ENCODE measurements at places on chromosomes 4 and X. TPM values are rescaled to one million over a fixed set of nuclear protein-coding genes. Genes with fewer than 3 reads are reported as not detected.

DOK7 gene
- total RNA-seq: not detected

MRPL1 gene
- total RNA-seq: 14.8 TPM

GC gene
- total RNA-seq: not detected

LRIT3 gene
- not detected for total RNA-seq

NSUN7 gene
- 0.14 TPM for total RNA-seq

PSAPL1 gene
- not detected for total RNA-seq

SHROOM3 gene
- total RNA-seq: not detected

AMOT gene
- 1.3 TPM for total RNA-seq

GASK1B gene
- not detected for total RNA-seq

STBD1 gene
- not detected for total RNA-seq

GLRA2 gene
- total RNA-seq: not detected

TMPRSS11B gene
- total RNA-seq: not detected

DNA sequence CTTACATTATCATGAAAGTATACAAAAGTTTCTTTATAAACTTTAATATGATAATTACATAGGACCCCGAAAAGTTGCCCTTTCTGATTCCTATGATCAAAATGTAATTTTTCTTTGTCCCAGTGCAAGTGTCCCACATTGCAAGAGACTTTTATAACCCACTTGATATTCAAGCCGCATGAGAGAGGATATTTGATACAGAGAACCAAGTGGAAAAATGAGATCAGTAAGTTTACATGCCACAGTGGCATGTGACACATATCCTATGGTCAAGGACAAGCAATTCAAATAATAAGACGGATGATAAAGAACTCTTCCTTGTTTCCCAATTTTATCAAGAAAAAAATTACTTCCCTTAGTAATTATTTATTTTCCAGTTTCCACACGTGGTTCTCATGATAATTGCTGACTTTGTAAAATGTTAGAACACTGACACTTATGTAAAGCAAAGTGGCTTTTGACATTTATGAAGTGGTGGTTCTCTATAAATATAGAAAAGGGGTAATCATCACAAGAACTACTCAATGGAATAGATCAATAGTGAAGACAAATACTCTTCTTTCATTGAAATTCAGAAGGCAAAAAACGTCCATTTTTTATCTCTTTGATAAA lies 273.7 kb upstream of the NOCT start:
- no peak for DNase-seq

DNA sequence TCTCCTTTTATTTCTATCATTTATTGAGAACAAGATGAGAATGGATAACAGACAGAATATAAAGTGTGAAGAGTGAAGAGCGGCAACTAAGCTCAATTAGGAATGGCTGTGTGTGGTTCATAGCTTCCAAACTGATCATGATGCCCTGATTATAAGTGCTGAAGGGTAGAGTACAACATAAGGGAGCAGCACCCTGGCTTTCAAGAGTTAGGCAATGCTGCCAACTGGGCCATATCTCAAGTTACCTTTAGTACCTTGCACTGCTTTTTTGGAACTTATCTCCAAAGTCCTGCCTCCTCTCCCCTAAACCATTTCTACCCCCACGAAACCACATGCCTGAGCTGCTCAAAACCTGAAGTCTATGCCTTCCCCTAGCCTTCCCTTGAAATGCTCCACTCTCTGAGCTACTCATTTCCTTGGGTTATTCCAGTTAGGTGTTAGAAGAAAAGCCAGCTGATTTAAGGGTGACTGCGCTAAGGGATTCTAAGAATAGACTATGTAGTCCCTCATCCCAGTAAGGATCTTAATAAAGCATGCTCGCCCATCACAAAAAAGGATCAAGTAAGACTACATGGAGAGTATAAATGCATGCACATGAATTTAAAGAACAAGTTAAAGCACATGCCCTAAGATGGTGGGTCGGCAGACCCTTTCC lies 29.6 kb downstream of the MED14 start:
- DNase-seq: no peak

DNA sequence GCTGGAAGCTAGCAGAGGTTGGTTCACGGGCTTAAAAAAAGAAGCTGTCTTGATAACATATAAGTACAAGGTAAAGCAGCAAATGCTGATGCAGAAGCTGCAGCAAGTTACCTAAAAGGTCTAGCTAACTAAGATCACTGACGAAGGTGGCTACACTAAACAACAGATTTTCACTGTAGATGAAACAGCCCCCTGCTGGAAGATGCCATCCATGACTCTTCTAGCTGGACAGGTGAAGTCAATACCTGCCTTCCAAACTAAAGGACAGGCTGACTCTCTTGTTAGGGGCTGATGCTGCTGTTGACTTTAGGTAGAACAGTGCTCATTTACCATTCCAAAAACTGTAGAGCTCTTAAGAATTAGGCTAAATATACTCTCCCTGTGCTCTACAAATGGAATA lies 99.5 kb downstream of the FBXW7 start:
- no peak for DNase-seq

- DNase-seq: no peak
These were observed 57.7 kb downstream of the SOX3 start for GRCh38 chrX:140447150-140447549.

DNA sequence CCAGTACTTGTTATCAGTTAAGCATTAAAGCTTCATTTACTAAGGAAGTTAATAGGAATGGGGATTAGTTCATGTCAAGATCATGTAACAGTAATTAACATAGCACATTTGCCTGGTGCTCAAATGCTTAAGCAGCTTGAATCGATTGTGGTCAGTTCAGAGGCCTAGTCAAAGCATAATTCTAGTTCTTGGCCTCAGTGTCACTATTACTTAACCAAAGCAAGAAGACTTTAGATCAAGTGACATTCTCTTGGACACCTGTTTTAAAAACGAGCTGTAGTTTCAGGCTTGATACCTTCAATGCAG lies 115.2 kb upstream of the BMPR1B start:
- DNase-seq: no peak

DNA sequence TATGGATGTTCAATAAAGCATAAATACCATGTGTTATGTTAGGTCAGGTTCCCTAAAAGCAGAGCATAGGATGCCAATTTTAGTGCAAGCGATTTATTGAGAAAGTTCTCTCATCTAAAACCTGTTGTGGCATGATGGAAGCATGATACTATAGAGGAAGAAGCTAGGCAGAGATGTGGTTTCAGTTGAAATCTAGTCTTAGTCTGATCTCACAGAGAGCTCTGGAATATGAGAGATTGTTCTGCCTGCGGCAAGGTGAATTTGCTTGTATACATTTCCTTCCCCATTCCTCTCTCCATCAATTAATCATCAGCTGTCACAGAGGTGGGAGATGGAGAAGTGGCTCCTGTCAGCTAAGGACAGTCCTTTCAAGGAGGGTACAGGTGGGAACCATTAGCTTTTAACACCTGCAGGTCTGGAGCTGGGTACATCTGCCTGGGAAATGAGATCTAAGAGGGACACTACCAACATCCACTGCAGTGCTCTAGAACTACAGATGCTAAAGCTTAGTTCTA lies 252.4 kb downstream of the CFAP299 start:
- DNase-seq: no peak

DNA sequence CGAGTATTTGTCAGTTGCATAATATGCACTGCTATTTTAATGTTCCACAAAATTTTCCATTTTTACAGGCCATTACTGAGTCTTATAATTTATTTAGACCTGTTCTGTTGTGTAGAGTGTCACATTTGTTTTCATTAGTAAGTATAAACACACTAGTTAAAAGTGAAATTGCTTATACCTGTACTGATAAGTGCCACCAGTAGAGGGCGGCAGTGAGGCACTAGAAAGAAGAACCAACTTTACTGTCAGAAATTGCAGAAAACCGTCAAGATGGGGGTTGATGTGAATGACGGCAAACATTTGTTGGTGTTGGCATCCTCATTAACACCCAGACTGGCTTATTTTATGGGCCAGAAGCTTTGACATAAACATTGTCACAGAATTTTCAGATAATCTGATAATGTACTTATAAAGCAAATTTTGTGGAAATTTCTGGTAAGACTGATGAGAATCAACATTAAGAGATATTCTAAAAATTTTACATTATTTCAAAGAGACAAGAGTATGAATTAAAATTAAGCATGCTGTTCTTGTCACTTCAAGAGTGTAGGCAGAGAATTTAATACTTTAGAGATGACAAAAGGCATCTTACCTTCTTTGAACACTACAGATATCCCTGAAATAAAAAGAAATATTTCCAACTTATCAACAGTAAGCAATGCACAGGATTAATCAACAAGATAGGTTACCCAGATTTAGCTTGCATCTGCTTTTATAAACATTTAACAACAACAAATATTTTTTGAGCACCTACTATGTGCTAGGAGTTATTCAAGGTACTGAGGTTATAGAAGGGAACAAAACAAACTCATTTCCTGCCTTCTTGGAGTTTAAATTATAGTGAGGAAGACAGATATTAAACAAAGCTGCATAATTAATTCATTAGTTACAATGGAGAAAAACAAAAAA lies 24.9 kb downstream of the ALPK1 start:
- peak; percentile 70 for DNase-seq

GRCh38 chr4:102829803-102830202 lies 2.5 kb upstream of the UBE2D3 start:
- no peak for DNase-seq

GRCh38 chr4:16659079-16659478 lies 239.4 kb downstream of the LDB2 start:
- DNase-seq: no peak

DNA sequence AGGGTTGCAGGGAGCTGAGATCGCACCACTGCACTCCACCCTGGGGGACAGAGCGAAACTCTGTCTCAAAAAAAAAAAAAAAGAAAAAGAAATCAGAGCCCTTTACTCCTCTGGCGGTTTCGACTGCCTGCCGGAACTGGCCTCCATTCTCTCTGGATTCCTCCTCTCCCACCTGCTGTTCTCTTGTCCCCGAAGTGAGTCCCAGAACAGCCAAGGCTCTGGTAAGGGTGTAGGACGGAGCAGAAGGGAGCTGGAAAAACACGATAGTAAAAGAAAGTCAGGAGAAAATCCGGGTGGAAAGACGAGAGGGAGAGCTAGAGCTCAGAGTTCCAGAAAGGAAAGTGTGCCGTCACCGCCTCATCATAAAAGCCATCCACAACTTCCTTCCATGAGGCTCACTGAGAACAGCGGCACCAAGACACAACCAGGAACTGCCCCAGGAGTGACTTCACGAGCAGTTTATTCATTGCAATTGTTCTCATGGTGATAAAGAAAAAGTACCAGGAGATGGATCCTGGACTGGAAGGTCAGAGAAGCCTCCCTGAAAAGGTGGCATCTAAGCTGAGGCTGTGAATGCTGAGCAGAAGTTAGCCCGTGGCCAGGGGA lies 12.3 kb downstream of the TLR3 start:
- no peak for DNase-seq

GRCh38 chrX:148049441-148049840 lies 68.3 kb downstream of the FMR1NB start:
- no peak for DNase-seq

DNA sequence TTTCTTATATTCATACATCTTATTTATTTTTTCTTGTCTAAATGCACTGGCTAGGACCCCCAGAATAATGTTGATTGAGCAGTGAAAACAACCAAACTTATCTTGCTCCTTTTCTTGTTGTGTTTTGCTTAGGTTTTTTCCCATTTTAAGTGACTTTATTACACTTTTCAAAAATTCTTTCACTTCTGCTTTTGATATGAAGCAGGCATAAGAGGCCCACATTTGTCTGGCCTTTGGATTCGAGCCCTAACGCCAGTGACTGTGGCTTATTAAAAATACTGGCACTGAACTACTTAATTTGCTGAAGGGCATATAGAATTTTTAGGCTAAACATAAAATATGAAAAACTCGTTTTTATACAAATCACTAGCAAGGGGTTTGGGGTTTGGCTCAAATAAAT lies 197.0 kb downstream of the ASB9 start:
- no peak for DNase-seq

- no peak for DNase-seq
These were observed 130.8 kb downstream of the PPARGC1A start for GRCh38 chr4:23759066-23759465.

- DNase-seq: no peak
These were observed 27.2 kb downstream of the TNIP2 start for GRCh38 chr4:2728806-2729532.

DNA sequence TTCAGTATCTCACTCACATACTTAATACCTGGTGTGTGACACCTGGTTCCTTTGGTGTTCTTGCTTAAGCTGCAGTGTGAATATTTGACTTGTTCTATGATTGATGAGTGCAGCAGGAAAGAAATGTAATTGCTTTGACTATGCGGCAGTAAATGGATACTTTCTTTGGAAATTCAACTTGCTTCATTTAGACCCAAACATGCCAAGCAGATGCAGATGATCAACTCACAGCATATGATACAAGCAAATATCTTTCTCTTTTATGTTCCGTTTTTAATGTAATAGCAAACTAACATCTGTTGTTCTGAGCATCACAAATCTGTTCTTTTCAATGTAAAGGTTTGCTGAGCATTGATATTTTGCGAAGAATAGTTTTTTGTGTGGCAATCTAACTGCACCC lies 549.5 kb downstream of the C4orf33 start:
- DNase-seq: no peak

DNA sequence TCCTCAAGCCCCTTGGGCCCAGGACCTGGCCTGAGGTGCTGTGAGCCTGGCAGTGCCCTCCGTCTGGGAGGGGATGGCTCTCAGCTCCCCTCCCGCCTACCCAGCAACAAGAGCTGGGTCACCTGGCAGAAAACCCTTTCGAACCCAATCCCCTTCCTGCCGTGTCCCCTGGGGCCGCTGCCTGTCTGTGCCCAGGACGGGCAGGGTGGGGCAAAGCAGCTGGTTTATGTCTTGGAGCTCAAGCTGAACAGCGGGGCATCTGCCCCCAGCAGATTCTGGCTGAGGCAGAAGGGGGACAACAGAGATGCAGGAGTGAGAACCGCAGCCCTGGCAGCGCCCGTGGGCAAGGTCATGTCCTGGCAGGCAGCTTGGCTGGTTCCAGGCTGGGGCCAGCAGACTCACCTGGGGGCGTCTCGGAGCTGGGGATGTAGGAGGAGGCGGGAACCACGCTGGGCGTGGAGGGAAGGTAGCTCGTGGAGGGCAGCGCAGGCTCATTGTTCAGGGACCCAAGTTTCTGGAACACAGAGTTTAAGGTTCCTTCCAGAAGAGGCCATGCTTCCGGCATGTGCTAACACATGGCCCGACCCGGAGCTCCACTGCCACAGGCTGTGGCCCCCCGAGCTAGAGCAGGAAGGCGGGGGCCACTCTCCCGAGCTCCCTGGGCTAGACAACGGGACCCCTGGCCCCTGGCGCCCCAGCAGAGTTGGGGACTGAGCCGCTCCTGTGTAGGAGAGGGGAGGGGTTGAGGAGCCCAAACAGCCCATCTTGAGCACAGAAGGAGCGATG lies 24.2 kb downstream of the NELFA start:
- DNase-seq: no peak

- no peak for DNase-seq
These were observed at the start of gene NEXMIF for GRCh38 chrX:74925225-74926088. NEXMIF (minus strand) TSS chrX:74925452.

DNA sequence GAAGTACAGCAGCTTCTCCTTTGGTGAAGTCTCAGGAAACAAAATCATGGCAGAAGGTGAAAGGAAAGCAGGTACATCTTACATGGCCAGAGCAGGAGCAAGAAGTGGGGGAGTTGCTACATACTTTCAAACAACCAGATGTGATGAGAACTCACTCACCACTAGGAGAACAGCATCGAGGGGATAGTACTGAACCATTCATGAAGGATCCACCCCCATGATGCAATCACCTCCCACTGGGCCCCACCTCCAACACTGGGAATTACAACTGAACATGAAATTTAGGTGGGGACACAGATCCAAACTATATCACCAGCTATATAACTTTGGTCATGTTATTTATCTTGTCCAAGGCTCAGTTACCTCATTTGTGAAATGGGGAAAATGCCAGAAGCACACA lies 159.4 kb downstream of the OPHN1 start:
- DNase-seq: no peak

Data from CD8-positive, alpha-beta T cell (primary cell).